ENCODE measurements at places on chromosomes 16 and 17.
A peak's percentile ranks its signal among the peaks of the same experiment; 100 is the strongest.

- no peak for DNase-seq
- H3K4me1 ChIP-seq, result peaks cover 10% of the 10 kb centered on the region
- H3K27me3 ChIP-seq, result peaks cover 42% of the 10 kb centered on the region
Observed at GRCh38 chr17:38509772-38510420, 81.6 kb downstream of the ARHGAP23 start.

GRCh38 chr17:40064971-40065768 is 2.4 kb downstream of the THRA start:
- peak overlapping the region; percentile 14 for H3K4me3 ChIP-seq
- H3K27me3 ChIP-seq, result no peaks in the 10 kb centered on the region
- H3K4me1 ChIP-seq, result peaks cover 63% of the 10 kb centered on the region
- H3K27ac ChIP-seq, result peak overlapping the region; percentile 46
- no peaks in the 10 kb centered on the region for H3K36me3 ChIP-seq
- no peak for DNase-seq

DNA sequence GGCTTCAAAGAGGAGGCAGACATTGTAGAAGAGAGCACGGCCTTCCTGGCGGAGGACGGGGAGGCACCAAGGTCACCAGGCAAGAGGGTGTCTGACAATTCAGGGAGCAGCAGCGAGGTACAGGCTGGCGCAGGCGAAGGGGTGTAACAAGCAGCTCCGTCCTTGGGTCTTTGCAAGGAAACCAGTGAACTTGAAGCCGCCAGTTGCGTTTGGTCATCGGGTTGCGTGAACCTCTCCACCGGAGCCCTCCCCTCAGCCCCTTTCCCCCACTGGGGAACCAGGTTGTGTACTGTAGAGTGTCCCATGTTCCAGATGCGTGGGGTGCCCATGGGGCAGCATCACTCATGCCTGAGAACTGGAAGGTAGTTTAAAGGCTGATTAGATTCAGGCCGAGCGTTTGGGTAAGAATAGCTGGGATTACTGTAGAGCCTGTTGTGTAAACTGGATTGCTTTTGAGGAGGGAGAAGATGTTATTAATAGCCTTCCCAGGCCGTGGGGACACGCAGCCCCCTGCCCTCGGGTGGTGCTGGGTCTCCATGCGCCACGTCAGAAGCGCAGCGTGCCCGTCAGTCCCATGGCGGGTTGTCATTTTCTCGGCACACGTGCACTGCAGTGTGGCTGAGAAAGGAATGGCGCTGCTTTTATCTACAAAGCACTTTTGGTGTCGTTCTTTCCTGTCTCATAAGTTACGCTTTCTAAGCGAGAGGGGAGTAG is 2.5 kb downstream of the MRPL12 start:
- peak overlapping the region; percentile 10 for H3K4me3 ChIP-seq
- H3K4me1 ChIP-seq, result peaks cover 41% of the 10 kb centered on the region
- no peaks in the 10 kb centered on the region for H3K27me3 ChIP-seq
- H3K27ac ChIP-seq, result peak overlapping the region; percentile 38
- DNase-seq, result no peak

GRCh38 chr16:24988593-24989338 is 26.4 kb downstream of the ARHGAP17 start:
- peaks cover 68% of the 10 kb centered on the region for H3K4me1 ChIP-seq
- H3K27ac ChIP-seq, result peak overlapping the region; percentile 32
- H3K27me3 ChIP-seq, result no peaks in the 10 kb centered on the region
- no peak overlapping the region for H3K4me3 ChIP-seq
- peak; percentile 19 for DNase-seq

DNA sequence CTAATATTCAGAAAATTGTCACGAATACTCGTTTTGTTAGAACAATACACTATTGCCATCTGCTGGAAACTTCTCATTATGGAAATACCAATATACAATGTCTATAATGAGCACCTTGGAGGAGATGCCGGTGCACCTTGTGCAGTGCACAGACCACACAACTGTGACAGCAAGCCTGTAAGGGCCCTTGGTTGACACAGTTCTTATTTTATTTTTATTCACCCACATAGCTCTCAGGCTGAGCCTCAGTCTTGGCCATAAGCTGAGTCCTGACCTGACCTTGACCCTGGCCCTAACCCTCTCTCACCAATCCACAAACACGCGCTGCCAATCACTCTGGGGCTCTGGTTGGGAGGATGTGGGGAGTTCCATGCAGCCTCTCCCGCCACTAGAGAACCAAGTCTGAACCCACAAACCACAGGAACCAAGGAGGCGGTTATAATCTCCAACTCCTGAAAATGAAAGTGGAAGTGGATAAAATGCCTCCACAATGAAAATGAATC is 7.6 kb downstream of the AIPL1 start:
- H3K27ac ChIP-seq, result peak overlapping the region; percentile 87
- H3K4me3 ChIP-seq, result peak overlapping the region; percentile 46
- H3K36me3 ChIP-seq, result peaks cover 9% of the 10 kb centered on the region
- H3K27me3 ChIP-seq, result peaks cover 26% of the 10 kb centered on the region

GRCh38 chr16:3878610-3879009 is 1.9 kb downstream of the CREBBP start:
- no peak for DNase-seq
- H3K27me3 ChIP-seq, result peaks cover under 1% of the 10 kb centered on the region
- peak overlapping the region; percentile 83 for H3K4me3 ChIP-seq
- H3K27ac ChIP-seq, result peak overlapping the region; percentile 52

- no peaks in the 10 kb centered on the region for H3K36me3 ChIP-seq
- DNase-seq, result no peak
- no peak overlapping the region for H3K27ac ChIP-seq
Observed at GRCh38 chr17:1707107-1707506, 3.1 kb downstream of the TLCD2 start.

DNA sequence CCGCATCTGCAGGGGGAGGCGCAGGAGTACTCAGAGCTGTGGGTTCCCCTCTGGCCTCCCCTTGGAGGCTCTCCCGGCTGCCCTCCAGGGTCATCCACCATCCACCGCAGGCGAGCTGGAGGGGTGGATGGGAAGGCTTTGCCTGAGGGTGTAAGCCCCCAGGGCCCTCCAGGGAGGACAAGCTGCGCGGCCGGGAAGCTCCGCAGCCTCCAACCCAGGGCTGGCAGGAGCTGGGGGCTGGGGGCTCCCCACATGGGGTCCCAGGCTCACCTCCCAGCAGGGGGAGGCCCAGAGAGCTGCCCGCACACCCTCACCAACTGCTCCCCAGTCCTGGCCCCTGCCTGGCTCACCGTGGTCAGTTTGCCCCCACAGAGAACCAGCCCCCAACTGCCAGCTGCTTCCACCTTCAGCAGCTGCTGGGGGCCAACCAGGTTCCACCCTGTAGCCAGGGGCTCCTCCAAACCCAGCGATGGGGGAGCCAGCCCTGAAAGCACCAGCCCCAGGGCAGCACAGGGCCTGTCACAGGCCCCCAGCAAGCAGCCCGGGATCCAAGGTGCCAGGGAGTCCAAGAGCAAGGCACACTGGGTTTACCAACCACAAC is 19.8 kb upstream of the CHMP6 start:
- no peak overlapping the region for H3K27ac ChIP-seq
- H3K4me3 ChIP-seq, result no peak overlapping the region
- peaks cover 5% of the 10 kb centered on the region for H3K4me1 ChIP-seq
- H3K36me3 ChIP-seq, result peaks cover under 1% of the 10 kb centered on the region

- no peaks in the 10 kb centered on the region for H3K4me1 ChIP-seq
- no peak overlapping the region for H3K4me3 ChIP-seq
- H3K27ac ChIP-seq, result no peak overlapping the region
- no peak for DNase-seq
- H3K27me3 ChIP-seq, result peaks cover 7% of the 10 kb centered on the region
Observed at GRCh38 chr16:73206151-73206707, 158.3 kb upstream of the ZFHX3 start.

DNA sequence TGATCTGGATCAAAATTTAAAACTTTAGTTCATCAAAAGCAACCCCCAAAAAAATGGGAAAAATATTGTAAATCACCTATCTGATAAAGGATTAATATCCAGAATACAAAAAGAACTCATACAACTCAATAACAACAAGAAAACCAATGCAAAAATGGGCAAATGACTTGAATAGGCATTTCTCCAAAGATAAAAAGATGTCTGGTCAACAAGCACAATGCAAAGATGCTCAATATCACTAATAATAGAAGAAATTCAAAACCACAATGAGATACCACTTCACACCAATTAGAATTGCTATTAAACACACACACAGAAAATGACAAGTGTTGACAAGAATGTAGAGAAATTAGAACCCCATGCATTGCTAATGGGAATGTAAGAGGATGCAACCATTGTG is 40.4 kb downstream of the UBE2G1 start:
- no peak overlapping the region for H3K4me3 ChIP-seq
- peaks cover 39% of the 10 kb centered on the region for H3K4me1 ChIP-seq
- H3K27ac ChIP-seq, result no peak overlapping the region

GRCh38 chr16:49556606-49557446 is 183.2 kb downstream of the C16orf78 start:
- H3K4me3 ChIP-seq, result no peak overlapping the region
- no peaks in the 10 kb centered on the region for H3K27me3 ChIP-seq
- H3K4me1 ChIP-seq, result no peaks in the 10 kb centered on the region
- no peak for DNase-seq
- no peak overlapping the region for H3K27ac ChIP-seq
- H3K36me3 ChIP-seq, result no peaks in the 10 kb centered on the region

- H3K27me3 ChIP-seq, result peaks cover 50% of the 10 kb centered on the region
- no peak overlapping the region for H3K27ac ChIP-seq
- H3K4me1 ChIP-seq, result no peaks in the 10 kb centered on the region
- no peak overlapping the region for H3K4me3 ChIP-seq
- H3K36me3 ChIP-seq, result no peaks in the 10 kb centered on the region
Observed at GRCh38 chr16:2359919-2360318, 19.4 kb upstream of the ABCA3 start.

DNA sequence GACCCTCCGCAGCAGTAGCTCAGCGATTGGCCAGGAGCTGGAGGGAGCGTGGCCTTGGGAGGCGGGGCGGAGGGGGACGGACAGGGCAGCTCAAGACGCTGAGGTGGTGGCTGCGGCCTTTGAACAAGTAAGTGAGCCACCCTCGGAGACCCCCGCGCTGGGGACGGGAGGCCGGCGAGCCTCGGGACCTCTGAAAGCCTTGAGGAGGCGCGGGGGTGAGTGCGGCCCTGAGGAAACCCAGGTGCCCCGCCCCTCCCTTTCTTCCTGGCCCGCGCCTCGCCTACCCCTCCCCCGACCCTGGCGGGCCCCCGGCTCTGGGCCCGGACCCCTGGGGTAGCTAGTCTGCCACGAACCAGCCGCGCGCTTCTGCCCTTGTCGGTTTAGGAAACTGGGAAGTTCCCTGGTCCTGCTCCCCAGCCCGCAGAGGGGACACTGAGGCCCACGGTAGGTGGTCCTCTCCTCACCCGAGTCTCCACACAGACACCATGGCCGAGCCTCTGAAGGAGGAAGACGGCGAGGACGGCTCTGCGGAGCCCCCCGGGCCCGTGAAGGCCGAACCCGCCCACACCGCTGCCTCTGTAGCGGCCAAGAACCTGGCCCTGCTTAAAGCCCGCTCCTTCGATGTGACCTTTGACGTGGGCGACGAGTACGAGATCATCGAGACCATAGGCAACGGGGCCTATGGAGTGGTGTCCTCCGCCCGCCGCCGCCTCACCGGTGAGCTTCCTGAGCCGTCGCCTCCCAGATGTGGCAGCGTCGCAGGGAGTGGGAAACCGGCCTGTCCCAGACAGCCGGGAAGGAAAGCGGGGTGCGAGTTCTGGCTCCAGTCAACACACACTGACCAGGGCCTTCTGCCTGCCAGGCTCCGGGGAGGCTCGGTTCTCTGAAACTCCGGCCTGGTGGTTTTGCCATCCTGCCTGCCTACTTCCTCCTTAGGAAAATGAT is at the start of gene MAPK7:
MAPK7 (plus strand) TSS at position 83 of the 945 bp plus-strand sequence; CDS start at position 486, 403 bp downstream.
- H3K36me3 ChIP-seq, result peaks cover 9% of the 10 kb centered on the region
- H3K27ac ChIP-seq, result peak within 1 kb of the TSS; percentile 99
- no peaks in the 10 kb centered on the region for H3K27me3 ChIP-seq
- peak within 1 kb of the TSS; percentile 99 for H3K4me3 ChIP-seq
- no peak for DNase-seq
